Uterus (tissue), 4 donors: ENCODE measurements at places on chromosomes 13 and 19. TPM values are rescaled to one million over a fixed set of nuclear protein-coding genes. Genes with fewer than 3 reads are reported as not detected.
A peak's percentile ranks its signal among the peaks of the same experiment; 100 is the strongest.

Gene ZNF439
- 5.4 TPM for total RNA-seq

Gene ADGRE3
- not detected for total RNA-seq

Gene ZNF714
- 7.7 TPM for total RNA-seq

Gene HAUS8
- 2.6 TPM for total RNA-seq

Gene RFPL4A
- not detected for total RNA-seq

Gene ZSCAN4
- total RNA-seq = not detected

Gene CDC42EP5
- 26.4 TPM for total RNA-seq

Gene RXFP2
- 0.61 TPM for total RNA-seq

Gene ZNF491
- total RNA-seq = 6.6 TPM

DNA sequence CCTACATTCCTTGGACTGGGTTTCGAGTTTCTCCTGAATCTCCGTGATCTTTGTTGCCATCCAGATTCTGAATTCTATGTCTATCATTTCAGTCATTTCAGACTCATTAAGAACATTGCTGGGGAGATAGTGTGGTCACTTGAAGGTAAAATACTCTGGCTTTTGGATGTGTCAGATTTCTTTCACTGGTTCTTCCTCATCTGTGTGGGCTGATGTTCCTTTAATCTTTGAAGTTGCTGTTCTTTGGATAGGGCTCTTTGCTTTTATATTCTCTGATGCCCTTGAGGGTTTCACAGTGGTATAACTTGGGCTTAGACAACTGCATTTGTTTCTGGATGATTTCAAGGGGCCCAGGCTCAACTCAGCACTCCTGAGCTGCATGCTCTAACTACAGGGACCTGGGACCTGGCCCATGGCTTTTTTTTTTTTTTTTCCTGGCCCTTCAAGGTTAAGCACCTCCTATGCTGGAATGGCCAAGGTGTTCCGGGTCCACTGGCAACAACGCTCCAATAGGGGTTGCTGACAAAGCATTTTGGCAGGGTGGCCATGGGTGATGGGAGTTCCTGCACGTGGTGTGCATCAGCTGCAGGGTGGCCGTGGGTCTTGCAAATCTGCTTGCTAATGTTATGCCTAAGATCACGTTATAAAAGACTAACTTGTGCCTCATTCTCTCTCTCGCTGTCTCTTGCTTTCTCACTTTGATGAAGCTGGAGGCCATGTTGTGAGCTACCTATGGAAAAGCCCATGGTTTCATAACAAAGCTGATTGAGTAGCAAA lies 5.9 kb upstream of the SIGLEC7 start:
- DNase-seq = no peak

DNA sequence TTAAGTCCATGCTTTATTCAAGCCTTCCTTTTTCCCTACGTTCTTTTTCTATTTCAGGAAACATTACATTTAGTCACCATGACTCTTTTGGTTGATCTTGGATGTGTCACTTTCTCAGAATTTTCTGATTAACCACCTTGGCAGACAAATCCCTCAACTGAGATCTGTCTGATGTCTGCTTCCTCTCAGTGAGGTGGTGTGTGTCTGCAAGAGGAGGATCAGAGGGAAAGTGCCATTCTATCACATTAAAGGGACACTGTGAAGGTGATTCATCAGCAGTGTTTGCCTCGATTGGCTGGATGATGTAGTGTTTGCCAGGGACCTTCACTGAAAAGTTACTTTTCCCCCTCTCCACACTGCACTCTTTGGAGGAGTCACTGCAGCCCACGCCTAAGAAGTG lies 3.0 kb upstream of the CCNP start:
- DNase-seq = no peak

DNA sequence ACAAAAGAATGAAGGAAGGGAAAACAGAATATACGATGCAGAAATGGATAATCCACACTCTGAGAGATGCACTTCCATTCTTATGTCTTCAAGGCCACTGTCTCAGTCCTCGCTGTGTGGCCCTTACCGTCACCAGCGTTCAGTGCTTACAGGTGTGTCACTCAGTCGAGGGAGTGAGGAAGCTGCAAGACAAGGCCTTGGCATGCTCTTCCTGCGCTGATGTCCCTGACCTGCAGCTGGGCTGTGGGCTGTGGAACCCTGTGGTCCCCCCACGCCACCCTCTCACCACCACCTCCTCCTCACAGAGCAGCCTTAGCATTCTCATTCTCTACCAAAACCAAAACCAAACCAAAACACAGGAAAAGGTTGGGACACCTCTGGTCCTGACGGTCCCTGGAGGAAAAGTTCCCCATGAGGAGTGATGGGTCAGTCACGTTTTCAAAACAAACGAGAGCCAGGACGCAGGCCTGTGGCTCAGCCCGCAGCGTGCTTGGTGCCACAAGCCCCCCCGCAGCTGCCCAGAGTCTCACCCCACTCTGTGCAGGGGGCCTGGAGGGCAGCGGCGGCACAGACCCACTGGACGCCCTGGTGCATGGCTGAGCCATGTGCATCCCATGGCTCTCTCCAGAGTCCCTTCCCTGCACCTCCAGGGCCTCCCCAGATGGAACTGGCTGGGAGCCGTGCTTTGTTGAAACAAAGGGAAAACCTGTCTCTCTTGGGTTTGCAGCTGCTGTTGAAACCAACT lies 48.2 kb upstream of the GPR183 start:
- DNase-seq = no peak

DNA sequence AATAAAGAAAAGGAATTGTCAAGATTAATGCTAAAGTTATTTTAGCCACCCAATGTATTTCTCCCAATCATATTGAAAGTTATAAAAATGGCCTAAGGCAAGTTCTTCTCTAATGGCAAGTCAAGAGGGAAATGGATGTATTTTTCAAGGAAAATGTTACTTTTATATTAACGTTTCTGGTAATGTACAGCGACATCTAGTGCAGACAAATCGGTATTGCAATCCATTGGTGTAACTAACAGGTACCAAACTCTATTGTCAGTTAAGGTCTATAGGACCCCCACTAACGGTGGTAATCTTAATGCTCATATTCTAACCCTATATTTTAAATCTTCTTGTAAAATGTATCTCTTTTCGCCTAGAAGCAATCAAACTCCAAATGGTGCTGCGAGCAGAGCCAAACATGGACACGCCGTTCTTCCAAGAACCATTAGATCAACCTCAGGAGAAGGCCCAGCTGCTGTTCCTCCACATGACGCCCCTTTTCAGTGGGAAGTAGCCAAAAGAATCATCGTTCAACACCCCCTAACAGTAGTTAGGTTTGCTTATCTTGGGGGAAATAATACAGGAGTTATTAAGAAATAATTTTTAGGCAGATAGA lies 98.5 kb upstream of the PABPC3 start:
- DNase-seq = no peak

- no peak for DNase-seq
Measured at GRCh38 chr13:33205804-33206221, 79.7 kb downstream of the STARD13 start.

DNA sequence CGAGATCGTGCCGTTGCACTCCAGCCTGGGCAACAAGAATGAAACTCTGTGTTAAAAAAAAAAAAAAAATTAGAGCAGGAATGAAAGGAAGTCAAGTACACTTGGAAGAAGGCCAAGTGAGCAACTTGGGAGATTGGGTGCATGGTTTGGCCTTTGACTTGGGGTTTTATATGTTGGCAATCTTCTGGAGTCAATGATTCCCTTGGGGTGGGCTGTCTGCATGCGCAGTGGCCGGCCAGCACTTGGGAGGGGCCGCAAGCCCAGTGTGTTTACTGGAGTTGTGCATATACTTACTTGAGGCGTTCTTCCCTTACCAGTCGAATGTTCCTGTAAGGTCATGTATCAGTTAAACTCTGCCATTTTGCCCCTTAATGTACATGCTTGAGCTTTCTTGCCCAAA lies 103.9 kb downstream of the FAM216B start:
- DNase-seq = no peak

- DNase-seq = no peak
Measured at GRCh38 chr13:106276876-106277275, 258.6 kb downstream of the EFNB2 start.

DNA sequence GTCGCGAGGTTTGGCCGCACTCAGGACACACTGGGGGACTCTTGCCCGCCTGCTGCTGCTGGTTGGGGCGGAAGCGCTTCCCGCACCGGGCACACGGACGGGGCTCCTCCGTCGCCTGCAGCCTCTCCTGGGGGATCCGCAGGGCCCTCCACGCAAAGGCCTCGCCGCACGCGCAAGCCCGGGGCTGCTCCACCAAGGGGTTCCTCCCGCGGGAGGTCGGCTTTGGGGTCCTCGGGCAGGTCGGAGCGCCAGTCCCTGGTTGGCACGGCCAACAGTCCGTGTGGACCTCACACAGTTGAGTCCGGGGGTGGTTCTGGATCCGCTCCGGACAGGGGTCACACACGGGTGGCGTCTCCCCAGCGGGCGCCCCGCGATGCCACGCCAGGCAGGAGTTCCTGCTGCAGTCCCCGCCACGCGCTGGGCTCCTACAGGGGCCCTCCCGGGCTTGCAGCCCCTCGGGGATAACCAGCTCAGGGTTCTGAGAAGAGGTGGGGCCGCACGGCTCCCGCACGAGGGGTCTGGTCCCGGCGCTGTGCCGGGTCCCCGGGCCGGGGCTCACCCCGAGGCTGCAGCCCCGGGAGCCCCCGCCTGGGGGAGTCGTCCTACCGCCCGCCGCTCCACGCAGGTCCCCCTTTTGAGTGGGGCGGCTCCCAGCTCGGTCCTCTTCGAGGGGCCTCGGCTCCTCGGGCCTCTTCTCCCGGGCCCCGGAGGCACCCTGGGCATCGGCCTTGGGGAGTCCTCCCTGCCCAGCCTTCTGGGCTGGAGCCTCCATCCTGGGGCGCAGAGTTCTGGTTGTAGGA lies 6.2 kb upstream of the ZNF497 start:
- no peak for DNase-seq

- no peak for DNase-seq
Measured at GRCh38 chr13:23876265-23876664, 12.9 kb downstream of the MIPEP start.

DNA sequence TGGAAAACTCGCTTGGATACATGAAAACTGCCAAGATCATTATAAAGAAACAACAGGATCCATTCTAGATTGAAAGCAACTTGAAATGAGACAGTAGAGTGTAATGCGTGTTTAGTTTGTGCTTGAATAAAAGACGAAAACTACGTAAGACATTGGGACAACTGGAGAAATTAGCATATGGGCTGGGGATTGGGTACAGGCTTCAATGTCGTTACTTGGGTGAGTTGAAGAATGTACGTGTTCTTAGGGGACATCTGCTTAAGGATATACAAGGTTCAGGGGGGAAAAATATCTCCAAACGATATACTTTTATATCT lies 471 bp upstream of the ERVK3-1 start:
- no peak for DNase-seq

- DNase-seq = no peak
Measured at GRCh38 chr19:51296336-51297093, 14.9 kb upstream of the IGLON5 start.

GRCh38 chr19:35268536-35269437 lies at the start of gene USF2:
Gene USF2 (plus strand): TSS chr19:35268962. CDS start chr19:35269102, 140 bp downstream.
- peak; percentile 67 for DNase-seq

GRCh38 chr13:94588541-94588940 lies 7.4 kb downstream of the TGDS start:
- no peak for DNase-seq

GRCh38 chr19:12521996-12522395 lies 29.3 kb downstream of the ZNF564 start:
- DNase-seq = no peak

DNA sequence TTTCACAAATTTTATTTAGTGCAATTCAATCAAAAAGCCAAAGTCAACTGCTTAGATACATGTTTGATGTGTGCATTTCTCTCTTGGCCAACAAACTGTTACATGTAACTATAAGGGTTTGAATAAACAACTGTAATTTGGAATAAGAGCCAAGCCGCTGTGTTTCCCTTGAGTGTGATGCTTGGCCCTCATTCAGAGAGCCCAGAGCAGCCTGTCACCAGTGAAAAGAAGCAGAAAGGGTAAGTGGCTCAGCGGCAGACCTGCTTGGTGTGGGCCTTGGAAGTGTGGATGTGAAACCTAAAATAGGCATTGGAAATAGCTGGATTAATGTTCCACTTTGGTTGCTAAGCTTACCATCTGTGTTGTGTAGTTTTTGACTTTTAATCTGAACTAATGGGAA lies 924.6 kb downstream of the OLFM4 start:
- DNase-seq = no peak

DNA sequence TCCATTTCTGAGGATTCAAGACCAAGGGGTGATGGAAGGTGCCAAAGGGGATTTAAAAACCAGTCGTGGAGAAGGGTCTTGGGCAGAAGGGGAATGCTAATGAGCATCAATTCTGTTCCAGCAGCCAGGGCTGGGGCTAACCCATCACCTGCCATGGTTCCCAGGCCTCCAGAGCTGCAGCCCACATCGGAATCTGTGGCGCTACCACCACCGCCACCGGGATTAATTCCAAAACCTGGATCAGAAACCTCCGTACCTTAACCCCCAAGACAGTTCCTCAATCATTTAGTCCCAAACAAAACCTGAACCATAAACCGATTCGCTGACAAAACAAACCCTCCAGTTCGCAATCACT lies 583 bp downstream of the ZNF615 start:
- no peak for DNase-seq

GRCh38 chr13:112510002-112510780 lies 77.8 kb downstream of the TUBGCP3 start:
- DNase-seq = no peak

DNA sequence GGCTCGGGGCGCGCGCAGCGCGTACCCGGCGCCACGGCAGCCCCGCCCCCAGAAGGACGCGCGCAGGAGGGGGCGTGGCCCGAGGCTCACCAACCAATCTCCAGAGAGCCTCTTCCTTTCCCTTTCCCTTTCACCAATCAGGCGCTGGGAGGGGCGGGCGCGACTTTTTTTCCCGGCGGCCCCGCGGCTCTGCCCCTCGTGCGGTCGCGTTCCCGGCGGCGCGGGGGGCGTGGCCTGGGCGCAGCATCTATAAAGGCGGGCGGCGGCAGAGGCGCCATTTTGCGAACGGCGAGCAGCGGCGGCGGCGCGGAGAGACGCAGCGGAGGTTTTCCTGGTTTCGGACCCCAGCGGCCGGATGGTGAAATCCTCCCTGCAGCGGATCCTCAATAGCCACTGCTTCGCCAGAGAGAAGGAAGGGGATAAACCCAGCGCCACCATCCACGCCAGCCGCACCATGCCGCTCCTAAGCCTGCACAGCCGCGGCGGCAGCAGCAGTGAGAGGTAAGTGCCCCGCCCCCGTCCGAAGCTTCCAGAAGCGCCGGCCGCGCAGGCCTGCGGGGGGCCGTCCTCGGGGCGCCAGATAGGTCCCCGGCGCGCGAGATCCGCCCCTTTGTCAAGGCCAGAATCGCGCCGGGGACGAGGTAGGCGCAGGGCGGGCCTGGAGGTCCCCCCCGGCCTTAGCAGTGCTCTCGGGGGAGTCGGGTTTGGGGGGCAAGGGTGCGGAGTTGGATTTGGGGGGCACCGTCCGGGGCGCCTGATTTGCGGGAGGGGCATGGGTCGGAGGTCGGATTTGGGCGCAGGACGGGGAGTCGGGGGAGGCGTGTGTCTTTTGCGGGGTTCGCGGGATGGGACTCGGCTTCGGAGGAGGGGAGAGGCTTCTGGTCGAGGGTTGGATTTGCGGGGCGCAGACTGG lies 12.5 kb downstream of the PEAK3 start:
- peak; percentile 99 for DNase-seq

- DNase-seq = no peak
Measured at GRCh38 chr13:47999973-48000372, 1.1 kb downstream of the SUCLA2 start.

- DNase-seq = no peak
Measured at GRCh38 chr13:112928972-112929782, 39.8 kb upstream of the MCF2L start.
